Cerebellum (tissue), 4 donors: ENCODE measurements at places on chromosomes 2 and 18. TPM values are rescaled to one million over a fixed set of nuclear protein-coding genes. Genes with fewer than 3 reads are reported as not detected.

DNA sequence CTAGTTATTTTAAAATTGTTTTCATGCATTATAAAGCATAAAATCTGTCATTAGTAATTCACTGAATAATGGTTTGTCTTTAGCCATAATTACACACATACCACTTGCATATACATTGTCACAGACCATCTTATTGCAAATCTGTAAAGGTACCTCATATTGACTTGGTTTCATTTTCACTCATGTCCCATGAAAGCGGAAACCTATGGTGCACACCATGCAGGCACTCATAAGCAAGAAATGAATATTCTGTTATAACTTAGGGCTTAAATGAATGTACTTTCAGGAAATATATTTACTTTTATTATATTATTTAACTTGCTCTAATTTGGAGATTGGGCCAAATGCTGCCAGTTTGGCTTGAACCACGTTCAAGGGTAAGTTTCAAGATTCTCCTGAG is 29.2 kb upstream of the STK17B start:
- no peak for DNase-seq

DNA sequence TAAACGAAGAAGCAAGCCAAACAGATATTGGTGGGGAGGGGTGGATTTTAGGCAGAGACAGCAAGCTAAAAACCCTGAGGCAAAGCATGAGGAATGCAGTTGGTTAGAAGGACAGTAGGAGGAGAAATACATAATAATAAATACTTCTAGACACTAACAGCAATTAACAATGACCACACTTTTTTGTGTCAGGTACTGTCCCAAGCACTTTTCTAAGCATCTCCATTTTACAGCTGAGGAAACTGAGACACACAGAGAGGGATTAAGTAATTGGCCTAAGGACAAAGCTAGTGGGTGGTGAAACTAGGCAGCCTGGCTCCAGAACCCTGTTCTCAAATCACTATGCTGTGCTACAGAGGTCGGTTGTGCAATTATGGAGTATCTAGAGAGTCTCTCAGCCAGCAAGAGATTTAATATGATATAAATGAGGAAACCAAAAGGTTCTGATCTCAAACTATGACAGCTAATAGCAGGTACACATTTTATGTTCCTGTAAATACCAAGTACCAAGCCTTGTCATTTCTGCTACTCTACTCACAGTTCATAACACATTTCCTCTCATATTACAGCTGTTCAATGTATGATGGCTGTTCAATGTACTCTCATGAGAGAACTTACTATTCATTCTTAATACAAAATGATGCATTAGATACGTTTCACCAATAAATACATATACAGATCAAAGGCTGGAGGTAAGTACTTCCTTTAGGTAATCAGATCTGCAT is 5.3 kb downstream of the MAP4K3 start:
- no peak for DNase-seq

GKN1 gene
- total RNA-seq, result not detected

DNA sequence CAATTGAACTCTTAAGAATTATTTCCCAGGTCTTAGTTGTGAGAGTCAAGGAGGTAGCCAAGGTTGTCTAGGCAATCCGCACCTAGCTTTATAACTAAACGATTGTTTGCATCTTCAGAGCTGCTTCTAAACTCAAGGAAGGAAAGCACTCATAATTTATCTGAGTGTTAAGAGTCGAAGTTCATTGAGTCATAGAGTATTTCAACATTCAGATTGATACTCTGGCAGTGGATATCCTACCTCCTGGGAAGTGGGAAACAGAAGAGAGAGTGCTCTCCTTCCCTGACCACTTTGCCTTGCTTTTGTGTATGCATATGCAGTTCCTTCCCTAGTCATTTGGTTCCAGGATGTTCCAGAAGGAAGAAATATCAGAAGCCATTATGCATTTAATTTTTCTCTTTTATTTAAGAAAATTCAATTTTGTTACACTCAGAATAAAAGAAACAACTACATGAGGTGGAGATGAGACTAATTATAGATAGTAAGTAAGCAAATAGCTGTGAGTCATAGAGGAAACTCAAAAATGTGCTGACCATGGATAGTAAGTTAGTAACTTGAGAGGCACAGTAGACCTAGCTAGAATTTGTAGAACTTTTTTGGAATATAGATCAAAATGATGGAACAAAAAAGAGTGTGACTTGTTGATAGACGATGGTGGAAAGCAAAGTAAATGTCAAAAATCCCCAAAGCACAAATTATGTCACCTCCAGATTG is 35.4 kb upstream of the FSHR start:
- no peak for DNase-seq

- no peak for DNase-seq
Measured at GRCh38 chr18:58375051-58375450, 253.8 kb downstream of the ALPK2 start.

SH3BP4 gene
- 19.7 TPM for total RNA-seq

DNA sequence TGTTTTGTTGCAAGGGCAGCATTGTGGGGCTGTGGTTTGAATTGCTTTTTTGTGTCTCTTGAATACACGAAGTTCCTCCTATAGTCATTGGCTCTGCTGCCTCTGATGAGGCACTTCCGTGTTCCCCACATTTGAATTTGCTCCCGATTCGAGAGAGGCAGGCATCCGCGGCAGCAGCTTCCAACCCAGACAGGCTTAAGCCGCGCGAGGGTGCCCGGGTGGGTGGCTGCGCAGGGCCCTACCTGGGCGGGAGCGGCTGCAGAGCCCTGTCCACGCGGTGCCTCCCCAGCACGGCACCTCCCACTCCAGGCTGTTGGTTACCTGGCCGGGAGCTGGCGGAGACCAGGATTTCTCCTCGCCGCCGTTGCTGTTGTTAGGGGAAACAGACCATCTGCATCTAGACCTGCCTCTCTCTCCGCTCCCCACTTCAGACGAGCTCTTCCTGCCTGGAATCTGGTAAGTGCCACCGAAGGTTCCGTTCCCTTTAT is 151.3 kb downstream of the NEDD4L start:
- peak; percentile 74 for DNase-seq

GRCh38 chr2:181231886-181232621 is 225.1 kb upstream of the ITGA4 start:
- peak; percentile 68 for DNase-seq

DNA sequence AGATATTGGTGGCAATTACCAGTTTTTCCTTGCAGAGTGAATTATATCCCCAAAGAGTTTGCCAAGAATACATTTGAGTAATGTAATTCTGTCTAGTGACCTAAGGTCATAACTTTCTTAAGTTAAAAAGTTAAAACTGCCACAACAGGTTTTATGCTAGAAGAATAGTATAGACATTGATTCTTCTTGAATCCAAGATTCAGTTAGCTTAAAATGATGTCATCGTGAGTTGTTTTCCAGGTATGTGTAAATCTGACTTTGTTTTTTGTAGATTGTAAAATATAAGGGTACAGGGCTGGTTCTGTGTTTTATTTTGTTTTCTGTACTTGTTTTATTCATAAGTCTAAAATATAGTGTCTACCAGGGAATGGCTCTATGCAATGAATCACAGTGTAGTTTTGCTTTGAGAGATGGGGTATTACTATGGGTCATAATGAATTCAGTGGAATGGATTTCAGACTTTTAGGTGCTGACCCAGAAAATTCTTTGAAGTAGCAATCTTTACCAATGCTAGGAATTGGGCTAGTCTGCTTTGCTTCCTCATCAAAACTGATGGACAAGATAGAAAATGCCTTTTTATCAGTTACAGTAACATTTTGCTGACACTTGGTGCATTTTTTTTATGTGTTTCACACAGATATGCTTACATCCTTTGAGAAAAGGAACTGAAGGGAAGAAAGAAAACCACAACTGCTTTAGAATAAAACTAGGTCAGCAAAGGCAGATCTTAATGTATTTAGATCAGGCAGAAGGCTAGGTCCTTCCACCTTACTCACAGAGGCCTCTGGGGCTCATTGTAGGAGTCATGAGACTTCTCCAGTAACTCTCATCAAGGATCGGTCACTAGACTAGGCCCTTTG is 20.8 kb upstream of the MGAT5 start:
- DNase-seq, result no peak

DNA sequence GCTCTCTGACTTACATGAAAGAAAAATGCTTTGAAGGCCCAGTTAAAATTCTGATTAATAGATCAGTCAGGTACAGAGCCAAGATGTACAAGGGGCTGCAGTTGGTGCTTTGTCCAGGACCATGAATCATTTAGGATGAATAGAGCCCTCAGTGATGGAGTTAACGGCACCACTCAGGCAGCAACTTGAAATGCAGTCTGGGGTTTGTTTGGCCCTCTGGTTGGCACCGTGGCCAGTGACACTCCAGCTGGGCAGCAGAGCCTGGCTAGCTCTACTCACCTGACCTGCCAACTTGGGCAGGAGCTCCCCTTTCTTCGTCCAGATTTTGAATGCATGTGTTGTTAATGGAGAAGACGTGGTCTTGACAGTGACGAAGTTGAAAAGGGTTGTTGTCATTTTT is 493.0 kb upstream of the ACVR2A start:
- DNase-seq, result peak; percentile 1

DSG1 gene
- total RNA-seq, result 0.27 TPM

RAMP1 gene
- total RNA-seq, result 4.6 TPM

GAL3ST2 gene
- total RNA-seq, result 0.45 TPM

TUBA4B gene
- not detected for total RNA-seq

ZNF532 gene
- total RNA-seq, result 193 TPM

DNA sequence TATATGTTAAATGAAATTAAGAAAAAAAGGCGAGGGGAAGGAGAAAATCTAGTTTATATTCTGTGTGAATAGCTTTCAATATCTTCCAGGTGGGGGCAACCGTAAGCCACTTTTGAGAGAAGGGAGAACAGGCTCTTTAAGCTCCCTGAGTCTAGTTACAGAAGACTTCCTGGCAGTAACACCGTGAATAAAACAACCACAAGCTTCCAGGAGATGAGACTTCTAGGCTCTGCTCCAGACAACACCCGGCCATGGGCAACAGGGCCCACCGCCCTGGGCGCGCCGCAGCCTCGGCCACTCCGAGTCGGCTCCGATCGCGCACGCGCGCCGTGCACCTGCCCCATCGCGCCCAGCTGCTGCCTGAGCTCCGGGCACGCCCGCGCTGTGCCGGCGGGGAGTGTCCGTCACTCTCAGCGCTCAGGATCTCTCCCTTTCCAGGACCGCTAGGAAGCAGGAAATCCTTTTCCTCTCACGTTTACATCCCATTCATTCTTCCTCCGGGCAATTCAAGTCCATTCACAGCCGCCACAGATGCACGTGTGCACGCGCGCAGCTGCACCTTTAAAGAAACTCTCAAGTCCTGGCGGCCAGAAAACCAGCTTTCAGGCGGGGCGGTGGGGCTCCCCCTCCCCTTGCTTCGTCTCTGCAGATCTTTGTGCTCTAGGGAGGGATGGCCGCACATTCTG is 19.4 kb upstream of the PAX3 start:
- peak; percentile 71 for DNase-seq

GRCh38 chr2:33477473-33478468 is 1.3 kb downstream of the RASGRP3 start:
- DNase-seq, result no peak

- no peak for DNase-seq
Measured at GRCh38 chr2:106158871-106159270, 35.2 kb downstream of the UXS1 start.

ST8SIA3 gene
- 32.3 TPM for total RNA-seq

OR6B2 gene
- not detected for total RNA-seq

GRCh38 chr2:158544998-158545397 is 88.2 kb downstream of the PKP4 start:
- no peak for DNase-seq

FBXO36 gene
- total RNA-seq, result 8.1 TPM

PCGF1 gene
- 8.4 TPM for total RNA-seq

PTH2R gene
- not detected for total RNA-seq

DNA sequence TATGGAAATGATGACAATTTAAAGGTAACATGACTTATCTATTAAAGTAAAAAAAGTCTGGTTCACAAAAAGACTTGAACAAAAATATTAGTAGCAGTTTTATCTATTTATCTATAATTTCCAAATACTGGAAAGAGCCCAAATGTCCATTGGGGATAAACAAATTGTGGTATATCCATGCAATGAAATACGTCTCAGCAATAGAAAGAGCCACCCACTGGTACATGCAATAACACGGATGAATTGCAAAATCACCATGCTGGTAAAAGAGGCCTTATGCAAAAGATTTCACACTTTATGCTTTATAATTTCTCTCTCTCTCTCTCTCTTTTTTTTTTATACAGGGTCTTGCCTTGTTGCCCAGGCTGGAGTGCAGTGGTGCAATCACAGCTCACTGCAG is 91.4 kb upstream of the ASAP2 start:
- no peak for DNase-seq

GRCh38 chr18:76752400-76752799 is 70.0 kb upstream of the ZNF236 start:
- DNase-seq, result no peak

HRH4 gene
- 0.18 TPM for total RNA-seq

NT5C1B gene
- total RNA-seq, result 0.09 TPM

- no peak for DNase-seq
Measured at GRCh38 chr2:12090590-12090989, 344.2 kb downstream of the LPIN1 start.

DNA sequence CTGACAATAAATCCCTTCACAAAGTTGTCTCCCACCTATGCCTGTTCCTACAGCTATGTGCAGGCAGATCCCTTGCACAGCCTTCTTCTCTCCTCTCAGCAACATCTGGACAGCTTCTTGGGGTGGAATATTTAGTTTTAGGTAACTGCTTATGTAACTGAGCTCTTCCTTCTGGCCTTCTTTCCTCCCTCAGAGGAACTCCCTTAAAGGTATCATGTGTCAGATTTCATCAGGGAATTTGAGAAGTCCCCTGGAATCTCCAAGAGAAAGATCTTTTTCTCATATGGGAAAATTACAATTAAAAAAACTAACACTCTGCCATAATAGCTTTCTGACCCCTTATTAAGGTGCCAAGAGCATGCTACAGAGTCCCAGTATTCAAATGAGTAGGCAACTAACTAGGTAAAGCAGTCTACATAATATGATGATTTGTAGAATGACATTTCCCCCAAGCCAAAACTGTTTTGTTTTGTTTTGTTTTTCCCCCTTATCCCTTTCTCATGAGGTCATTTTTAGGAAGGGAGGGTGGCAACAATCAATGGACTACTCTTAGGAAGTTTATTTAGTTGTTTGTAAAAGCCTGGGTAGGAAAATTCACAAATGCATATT is 2.4 kb downstream of the TMEM200C start:
- DNase-seq, result no peak

DNA sequence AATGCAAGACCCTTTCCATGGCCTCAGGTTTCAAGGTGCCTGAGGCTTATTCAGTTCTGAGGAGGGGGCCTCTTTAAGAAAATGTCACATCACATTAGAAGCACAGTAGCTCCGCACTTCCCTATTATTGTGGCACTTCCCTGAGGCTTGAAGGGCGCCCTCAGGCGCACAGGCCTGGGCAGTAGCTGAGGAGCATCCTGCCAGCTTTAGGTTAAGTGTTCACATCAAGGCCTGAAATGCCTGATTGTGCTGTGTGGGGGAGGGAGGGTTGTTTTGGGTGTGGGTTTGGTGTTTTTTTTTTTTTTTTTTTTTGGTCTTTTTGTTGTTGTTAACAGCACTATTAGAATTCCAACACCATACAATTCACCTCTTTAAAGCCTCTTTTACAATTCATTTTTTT is 107.9 kb downstream of the CABLES1 start:
- no peak for DNase-seq
